Aorta (tissue), 5 donors: ENCODE measurements at places on chromosomes 7 and 10. TPM values are rescaled to one million over a fixed set of nuclear protein-coding genes. Genes with fewer than 3 reads are reported as not detected.

Gene GOLGA7B
- total RNA-seq, result 0.45 TPM

Gene GATA3
- 2.0 TPM for total RNA-seq

Gene OR2A1
- 0.39 TPM for total RNA-seq

Gene RTKN2
- 0.21 TPM for total RNA-seq

Gene WDFY4
- total RNA-seq, result 15.0 TPM

Gene CCDC126
- total RNA-seq, result 14.7 TPM
